ENCODE measurements at places on chromosomes 12 and 14.

DNA sequence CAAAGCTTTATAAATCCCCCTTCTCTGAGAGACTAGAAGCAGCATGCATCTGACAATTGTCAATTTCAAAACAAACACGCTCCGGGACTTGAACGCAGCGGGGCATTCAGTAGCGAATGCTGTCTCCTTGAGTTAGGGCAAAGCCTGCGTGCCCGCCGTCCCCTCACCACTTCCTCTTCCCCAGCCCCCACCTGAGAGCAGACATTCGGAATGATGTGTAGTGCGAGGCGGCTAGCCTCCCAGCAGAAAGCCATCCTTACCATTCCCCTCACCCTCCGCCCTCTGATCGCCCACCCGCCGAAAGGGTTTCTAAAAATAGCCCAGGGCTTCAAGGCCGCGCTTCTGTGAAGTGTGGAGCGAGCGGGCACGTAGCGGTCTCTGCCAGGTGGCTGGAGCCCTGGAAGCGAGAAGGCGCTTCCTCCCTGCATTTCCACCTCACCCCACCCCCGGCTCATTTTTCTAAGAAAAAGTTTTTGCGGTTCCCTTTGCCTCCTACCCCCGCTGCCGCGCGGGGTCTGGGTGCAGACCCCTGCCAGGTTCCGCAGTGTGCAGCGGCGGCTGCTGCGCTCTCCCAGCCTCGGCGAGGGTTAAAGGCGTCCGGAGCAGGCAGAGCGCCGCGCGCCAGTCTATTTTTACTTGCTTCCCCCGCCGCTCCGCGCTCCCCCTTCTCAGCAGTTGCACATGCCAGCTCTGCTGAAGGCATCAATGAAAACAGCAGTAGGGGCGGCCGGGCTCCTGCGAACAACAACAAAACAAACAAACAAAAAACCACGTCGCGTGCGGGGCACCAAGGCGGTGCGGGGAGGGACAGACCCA is 2.2 kb downstream of the PRMT8 start:
- DNase-seq, result no peak

DNA sequence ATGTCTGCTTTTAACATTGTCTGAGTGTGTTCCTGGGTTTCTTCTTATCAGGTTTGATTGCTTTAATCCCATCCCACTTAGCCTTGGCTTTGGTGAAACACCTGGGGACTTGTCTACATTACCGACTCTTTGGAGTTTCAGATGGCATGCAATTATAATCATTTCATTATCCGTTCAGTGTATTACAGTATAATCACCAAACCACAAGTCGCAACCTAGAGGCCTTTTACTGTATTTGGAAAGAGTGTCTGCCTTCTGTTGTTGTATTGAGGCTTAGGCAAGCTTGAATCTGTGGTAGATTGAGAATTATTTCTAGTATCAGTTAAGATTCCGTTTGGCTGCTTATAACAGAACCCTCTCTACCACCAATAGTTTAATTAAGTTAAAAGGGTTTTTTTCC is 103.9 kb downstream of the TGFB3 start:
- DNase-seq, result no peak

GRCh38 chr14:75196468-75196867 is 20.1 kb upstream of the TMED10 start:
- DNase-seq, result no peak

GRCh38 chr12:92123780-92124688 is 21.6 kb downstream of the BTG1 start:
- DNase-seq, result no peak

GRCh38 chr12:8689681-8690080 is 8.1 kb upstream of the RIMKLB start:
- DNase-seq, result no peak

- no peak for DNase-seq
Measured at GRCh38 chr14:71377099-71377498, 469.8 kb downstream of the PCNX1 start.

DNA sequence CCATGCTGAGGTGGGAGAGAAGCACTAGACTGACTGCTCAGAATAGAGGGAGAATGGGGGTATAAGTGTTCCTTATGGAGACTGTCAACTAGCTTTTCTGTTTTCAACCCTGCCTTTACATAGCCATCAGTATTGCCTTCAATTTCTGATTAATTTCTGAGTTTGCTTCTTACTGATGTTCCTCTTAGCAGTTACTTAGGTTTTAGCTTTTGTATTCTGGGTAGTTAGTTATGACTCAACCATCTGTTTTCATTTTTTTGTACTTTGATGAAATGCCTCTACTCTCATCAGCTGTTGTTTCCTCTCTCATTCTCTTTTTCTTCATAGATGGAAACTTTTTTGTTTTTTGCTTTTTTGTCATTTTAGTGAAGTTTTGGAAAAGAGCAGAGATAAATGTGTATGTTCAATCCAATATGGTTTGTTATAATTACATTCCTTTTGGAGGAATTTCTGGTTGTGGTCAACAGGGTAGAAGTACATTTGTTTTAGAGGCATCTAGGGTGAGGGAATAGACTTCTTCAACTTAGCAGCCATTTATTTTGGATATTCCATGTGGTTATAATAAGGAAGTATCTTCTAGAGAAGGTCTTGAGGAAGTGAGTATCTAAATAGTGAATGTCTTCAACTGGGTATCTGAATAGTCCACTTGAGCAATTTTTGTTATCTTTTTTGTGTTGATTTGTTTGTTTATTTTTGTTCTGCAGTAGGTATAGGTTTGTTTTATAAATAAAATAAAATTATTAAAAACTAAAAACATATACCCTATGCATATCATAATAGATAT is 29.6 kb downstream of the PMCH start:
- DNase-seq, result no peak

DNA sequence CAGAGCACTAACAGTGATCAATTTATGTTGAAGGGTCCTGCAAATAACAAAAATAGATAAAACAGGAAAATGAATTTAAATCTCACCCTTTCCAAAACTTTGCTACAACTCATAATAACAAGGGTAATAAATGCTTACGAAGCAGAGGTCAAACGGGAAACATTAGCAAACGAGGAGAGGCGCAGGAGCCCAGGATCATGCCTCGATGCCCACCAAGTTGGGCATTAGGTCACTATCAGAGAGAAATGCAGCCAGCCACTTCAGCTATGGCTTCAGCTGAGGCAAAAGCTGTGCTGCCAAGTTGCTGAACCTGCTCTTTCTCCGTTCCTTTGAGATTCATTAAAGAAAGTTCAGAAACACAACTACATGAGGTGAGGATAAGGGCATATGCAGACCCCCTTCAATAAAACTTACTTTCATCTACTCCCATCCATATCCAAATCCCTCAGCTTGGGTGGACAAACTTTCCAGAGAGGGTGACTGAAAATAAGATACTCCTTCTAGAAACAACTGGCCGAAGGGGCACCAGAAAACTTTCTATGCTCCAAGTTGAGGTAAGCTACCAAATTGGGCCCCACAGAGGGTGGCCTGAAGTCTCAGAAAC is 7.9 kb downstream of the NKX2-1 start:
- DNase-seq, result no peak

DNA sequence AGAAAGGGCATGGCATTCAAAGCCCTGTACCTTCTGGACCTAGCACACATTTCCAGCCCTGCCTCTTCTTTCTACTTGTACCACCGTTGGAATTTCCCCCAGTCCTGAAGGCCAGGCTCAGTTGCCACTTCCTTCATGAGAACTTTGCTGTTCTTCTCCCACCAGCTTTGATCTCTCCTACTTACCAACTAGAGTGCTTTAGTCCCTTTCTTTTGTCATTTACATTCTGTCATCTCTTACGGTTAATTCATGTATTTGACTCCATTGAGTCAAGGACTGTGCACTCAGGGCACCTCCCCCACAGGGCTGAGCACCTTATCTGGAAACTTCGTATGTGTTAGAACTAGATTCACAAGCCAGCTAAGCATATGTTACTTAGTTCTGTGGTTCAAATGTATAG is 26.3 kb downstream of the BICDL1 start:
- peak; percentile 58 for DNase-seq

DNA sequence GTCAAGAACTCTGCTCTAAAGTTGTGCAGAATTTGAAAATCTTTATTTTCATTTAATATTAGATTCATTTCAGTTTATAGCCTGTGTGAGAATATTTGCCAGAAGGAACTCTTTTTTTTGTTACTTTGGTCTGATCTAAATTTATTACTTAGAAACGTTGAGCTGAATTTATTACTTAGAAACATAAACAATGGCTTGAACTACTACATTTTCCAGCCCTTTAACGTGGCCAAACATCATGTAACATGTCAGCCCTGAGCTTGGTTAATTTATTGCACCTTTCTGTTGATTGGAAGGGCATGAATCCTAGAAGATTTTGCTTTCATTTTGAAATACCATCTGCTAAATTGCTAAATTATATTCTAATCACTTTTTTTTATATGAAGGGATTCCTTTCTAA is 241.4 kb downstream of the TMEM117 start:
- DNase-seq, result no peak

- no peak for DNase-seq
Measured at GRCh38 chr12:65182012-65182739, 12.8 kb downstream of the LEMD3 start.

- DNase-seq, result no peak
Measured at GRCh38 chr12:65657635-65658034, 166.6 kb upstream of the HMGA2 start.

DNA sequence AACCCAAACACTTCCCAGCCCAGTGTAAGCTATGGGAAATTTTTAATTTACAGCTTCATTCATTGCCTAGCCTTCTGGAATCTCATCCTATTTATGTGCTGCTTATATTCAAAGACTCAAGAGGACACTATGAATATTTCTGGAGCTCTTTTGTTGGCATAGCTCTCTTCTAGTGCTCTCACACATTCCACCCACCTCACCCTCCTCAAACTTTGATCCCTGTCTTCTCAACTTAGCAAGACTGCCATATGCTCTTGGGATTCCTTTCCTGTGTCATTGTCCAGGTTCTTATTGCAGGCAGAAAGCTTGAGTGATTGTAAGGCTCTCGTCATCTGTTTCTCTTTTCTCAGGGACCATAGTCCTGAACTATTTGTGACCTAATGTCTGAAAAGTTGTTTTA is 18.0 kb upstream of the NKX2-1 start:
- DNase-seq, result no peak

GRCh38 chr12:64318605-64319004 is 72.0 kb downstream of the C12orf56 start:
- no peak for DNase-seq

DNA sequence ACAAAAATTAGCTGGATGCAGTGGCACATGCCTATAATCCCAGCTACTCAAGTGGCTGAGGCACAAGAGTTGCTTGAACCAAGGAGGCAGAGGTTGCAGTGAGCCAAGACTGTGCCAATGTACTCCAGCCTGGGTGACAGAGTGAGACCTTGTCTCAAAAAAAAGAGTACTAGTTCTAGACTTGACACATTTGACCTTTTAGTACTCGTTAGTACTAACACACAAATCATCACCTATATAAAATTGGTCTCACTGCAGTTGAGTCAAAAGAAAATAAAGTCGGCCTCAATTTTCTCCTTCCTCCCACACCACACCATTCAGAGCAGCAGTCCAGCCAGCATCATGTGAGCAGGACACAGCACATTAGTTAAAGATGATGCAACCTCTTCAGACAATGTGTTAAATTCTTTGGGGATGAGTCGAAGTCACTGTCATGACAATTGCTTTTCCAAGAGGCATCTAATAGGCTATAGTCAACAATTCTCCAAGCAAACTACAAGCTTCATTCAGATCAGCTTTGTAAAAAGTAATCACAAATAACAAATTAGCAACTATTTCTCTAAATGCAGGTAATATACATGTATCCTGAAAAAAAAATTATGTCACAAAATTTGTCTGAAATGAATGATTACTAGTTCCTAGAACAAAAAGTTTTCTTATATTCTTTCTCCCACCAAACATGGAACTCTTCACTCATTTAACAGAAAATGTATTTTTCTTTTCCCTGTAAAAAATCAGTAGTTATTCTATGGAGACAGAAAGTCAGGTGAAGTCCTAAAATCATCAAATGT is 55.6 kb downstream of the CLIP1 start:
- no peak for DNase-seq

GRCh38 chr12:104964167-104964855 is 6.2 kb upstream of the SLC41A2 start:
- DNase-seq, result no peak

DNA sequence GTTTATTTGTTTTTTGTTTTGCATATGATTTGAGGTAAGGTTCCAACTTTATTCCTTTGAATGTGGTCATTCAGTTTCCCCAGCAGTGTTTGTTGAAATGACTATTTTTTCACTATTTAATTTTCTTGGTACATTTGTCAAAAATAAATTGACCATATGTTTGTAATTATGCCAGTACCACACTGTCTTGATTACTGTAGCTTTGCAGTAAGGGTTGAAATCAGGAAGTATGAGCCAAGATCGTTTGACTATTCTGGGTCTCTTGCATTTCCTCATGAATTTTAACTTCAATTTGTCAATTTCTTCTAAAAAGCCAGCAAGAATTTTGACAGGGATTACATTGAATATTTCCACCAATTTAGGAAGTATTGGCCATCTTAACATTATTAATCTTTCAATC is 199.3 kb upstream of the PPFIA2 start:
- DNase-seq, result no peak

DNA sequence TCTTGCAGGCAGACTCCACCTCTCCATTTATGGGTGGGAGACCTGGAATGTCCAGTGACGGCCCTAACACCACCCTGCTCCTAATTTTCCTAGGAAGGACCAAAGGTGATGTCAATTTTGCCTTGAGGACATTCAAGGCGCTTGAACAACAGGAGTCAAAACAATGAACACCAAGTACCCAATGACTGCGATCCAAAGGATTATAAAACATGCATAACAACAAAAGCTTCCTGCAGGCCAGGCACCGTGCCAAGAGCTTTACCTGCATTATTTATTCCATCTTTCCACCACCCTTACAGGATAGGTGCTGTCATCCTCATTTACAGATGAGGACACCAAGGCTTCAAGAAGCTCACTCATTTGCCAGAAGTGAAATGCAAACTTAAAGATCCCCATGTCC is 15.2 kb upstream of the FOXN3 start:
- no peak for DNase-seq

- no peak for DNase-seq
Measured at GRCh38 chr12:26868447-26869103, 35.6 kb upstream of the ITPR2 start.

DNA sequence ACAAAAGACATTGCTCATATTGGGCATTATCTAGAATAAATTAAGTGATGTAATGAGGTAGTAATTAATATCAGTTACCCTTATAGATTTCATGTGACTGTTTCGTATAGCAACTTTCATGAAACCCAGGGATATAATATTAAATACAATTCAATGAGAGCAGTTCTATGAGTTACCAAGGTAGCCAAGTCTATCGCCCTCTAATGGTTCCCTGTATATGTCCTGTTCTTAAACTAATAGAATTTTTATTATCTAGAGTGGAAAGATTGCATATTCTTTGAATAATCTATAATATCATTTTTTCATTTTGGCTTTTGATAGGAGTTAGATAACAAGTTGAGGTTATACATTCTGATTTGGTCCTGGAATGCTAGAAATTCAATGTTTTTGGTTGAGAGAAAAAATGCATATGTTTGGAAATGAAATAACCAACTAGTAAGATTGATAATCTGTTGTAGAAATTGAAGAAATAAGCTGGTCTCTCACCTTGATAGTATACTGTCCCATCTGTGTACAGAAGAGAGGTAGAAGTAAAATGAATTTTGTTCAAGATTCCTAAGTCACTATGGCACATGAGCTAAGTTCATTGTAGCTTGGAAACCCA is 59.7 kb downstream of the SCFD1 start:
- no peak for DNase-seq

Data from stimulated activated CD8-positive, alpha-beta memory T cell treated with anti-CD3 and anti-CD28 coated beads, Interleukin-7, amount 100 ng/mL, for 4 hours (primary cell).